ENCODE measurements at places on chromosomes 13 and 19.

DNA sequence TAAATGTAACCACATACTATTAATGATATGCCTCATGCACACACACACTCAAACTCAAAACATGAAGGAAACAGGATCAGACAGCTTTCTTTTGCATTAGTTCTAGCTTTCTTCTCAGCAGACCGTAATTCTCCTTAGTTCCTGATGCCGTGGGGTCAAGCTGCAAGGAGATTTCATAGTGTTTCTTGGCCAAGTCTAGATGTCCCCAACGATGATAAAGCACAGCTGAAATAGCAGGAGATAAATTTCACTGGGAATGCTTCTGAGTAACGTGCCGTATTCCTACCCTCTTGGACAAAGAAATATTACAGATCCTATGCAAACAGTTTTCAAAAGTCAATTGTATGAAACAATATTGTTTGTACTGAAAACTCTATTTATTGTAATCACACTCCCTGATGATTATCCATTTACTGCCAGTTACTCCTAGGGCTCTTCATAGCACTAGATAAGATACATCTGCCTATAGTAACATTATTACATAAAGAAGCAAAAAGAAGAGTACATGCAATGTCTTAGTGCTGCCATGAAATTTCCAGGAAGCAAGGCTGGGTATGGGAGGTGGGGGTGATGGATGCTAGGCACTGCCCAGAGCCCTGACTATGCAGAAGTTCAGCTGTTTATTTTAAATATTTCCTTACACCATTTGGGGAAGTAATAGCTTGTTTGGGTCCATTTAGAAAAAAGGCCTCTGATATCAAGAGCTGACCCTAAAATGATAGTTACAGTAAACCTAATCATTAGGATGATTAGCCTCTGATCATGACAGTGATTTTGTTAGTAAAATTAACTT is 16.5 kb upstream of the GGACT start:
- DNase-seq: no peak

GRCh38 chr19:3516675-3517207 is 10.6 kb downstream of the FZR1 start:
- DNase-seq: peak; percentile 28

DNA sequence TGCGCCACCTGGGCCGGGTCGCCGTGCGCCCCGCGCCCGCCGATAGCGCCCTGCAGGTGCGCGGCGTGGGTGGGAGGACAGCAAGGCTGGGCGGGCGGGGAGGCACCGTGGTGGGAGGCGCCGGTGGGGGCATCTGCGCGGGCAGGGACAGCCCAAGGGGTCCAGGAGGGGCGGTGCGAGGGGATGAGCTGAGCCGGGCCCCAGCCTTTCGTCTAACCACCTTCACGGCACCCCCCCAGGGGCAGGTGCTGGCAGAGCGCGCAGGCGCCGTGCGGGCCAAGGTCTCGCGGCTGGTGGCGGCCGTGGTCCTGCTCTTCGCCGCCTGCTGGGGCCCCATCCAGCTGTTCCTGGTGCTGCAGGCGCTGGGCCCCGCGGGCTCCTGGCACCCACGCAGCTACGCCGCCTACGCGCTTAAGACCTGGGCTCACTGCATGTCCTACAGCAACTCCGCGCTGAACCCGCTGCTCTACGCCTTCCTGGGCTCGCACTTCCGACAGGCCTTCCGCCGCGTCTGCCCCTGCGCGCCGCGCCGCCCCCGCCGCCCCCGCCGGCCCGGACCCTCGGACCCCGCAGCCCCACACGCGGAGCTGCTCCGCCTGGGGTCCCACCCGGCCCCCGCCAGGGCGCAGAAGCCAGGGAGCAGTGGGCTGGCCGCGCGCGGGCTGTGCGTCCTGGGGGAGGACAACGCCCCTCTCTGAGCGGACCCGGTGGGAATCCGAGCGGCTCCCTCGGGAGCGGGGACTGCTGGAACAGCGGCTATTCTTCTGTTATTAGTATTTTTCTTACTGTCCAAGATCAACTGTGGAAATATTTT is 3.1 kb downstream of the KISS1R start:
- DNase-seq: no peak

- DNase-seq: no peak
Observed at GRCh38 chr19:646779-647565, 7.3 kb downstream of the FGF22 start.

DNA sequence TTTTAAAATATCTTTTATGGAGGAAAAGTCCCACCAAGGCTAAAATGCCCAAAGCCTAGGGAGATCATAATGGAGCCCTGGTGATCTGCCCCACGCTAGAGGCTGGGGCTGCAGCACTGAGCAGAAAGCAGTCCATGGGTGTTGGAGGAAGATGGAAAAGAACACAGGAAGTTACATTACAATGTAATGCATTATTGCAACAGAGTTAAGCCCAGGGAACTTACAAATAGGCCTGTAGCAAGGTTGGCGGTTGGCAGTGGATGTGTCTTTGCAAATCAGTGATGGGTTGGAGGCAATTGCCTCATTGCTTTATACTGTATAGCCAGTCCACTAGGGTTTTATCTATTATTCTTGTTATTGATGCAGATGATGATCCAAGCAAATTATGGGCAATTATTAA is 399.9 kb downstream of the NDFIP2 start:
- no peak for DNase-seq

DNA sequence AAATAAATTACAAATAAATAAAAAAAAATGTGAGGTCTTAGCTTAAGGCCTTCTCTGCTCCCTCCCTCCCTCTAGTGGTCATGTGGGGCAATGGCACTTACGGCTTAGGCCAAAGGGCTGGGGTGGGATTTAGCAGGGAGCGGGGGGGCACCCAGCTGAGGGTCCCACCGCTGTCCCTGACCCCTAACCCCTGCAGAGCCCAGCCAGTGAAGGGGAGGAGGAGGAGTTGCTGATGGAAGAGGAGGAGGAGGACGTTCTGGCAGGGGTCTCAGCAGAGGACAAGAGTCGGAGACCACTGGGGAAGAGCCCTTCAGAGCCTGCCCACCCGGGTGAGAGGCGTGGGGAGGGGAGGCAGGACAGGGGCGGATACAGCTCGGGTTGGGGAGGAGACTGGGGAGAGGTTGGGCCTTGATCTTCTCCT is 9.3 kb downstream of the MPND start:
- DNase-seq: no peak

DNA sequence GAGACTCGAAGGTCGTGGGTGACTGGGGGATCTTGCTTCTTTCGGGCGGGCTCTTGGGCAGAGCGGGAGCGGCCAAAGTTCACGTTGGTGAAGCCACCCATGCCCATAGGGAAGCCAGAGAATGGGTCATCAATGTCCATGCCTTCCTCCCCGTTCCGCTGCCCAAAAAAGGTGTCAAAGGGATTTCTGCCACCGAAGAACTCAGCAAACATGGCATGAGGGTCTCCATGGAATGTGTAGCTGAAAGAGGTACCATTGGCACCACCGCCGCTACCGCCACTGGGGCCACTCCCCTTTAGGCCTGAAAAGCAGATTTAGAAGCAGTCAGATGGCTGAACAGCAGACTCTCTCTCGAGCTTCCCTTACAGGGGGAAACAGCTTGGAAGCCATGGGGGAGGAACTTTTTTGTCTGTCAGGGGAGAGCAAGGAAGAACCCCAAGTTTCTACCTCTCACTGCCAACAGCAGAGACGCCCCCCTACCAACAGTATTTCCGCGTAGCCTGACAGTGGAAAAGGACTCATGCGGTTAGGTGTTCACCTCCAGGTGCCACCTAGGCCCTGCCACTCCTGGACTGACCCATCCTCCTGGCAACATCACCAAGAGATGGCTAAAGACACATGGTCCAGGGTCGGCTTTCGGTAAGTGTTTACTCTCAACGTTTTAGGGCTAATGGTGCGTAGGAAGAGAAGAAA is 1.3 kb downstream of the DNAJB1 start:
- DNase-seq: no peak

GRCh38 chr13:109933476-109933875 is 147.1 kb upstream of the IRS2 start:
- DNase-seq: no peak

GRCh38 chr19:5545051-5545450 is 22.7 kb downstream of the TINCR start:
- no peak for DNase-seq

DNA sequence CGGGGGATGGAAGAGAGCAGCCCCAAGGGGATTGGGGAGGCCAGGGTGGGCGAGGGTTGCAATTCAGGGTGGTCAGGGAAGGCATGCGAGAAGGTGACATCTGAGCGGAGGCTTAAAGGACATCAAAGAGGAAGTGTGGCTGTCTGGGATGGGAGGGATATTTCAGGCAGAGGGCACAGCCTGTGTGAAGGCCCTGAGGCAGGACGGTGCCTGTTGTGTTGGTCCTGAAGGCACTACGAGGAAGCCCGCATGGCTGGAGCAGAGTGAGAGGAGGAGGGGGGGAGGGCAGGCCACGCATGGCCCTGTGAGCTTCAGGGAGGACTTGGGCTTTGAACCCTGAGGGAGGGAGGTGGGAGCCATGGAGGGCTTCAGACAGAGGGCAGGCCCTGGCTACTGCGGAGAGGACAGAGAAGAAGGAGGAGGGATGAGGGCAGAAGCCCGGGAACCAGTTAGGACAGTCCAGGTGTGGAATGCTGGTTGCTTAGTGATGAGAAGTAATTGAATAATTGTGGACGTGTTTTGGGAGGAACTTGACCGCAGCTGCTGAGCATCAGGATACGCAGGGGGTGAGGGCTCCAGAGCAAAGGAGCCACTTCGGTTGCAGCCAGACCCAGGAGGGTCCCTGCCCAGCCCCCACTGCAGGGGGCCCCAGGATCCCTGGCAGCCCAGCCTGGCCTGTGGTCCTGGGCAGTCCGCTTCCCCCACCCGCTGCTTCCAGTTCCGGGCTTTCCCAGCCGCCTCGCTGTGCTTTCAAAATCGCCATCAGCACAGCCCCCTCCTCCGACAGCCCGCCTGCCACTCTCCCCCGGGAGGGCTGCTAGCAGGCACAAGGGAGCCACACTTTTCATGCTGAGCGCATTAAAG is 6.2 kb downstream of the TLE6 start:
- no peak for DNase-seq

DNA sequence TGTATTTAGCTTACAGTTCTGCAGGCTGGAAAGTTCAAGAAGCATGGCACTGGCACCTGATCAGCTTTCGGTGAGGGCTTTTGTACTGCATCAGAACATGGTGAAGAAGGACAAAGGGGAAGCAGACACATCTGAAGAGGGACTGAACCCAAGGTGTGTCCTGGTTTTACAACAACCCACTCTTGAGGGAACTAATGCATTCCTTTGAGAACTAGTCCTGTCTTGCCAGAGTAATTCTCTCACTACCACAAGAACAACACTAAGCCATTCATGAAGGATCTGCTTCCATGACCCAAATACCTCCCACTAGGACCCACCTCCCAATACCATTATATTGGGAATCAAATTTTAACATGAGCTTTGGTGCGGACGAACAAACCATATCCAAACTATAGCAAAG is 93.6 kb downstream of the RFC3 start:
- DNase-seq: no peak

GRCh38 chr19:32453736-32454135 is 48.2 kb downstream of the DPY19L3 start:
- no peak for DNase-seq

DNA sequence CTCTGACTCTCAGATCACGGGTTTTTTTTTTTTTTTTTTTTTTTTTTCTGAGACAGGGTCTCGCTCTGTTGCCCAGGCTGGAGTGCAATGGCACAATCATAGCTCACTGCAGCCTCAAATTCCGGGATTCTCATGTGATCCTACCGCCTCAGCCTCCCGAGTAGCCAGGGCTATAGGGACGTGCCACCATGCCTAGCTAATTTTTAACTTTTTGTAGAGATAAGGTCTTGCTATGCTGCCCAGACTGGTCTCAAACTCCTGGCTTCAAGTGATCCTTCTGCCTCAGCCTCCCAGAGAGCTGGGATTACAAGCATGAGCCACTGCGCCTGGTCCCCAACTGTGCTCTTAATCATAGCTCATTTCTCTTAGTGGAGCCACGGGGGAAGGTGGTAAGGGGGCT is 4.6 kb upstream of the GRAMD1A start:
- no peak for DNase-seq

DNA sequence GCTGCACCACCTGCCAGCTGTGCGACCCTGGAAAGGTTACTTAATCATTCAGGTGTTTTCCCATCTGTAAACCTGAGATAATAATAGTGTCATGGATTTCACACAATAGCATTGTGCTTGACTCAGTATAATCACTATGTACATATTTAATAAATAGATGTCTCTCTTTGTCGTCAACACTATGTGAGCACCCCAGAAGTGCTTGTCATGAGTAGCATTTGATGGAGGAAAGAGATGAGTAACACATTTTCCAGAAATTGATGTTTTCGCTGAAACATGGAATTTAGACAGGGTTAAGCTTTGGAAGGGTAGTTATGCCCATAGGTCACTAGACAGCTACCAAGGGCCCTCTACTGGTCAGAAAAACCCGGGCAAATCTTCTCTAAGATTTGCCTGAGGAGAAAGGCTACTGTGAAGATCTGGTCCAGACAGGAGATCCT is 9.5 kb upstream of the MBNL2 start:
- DNase-seq: no peak

GRCh38 chr13:53141336-53141735 is 112.7 kb downstream of the OLFM4 start:
- DNase-seq: no peak

DNA sequence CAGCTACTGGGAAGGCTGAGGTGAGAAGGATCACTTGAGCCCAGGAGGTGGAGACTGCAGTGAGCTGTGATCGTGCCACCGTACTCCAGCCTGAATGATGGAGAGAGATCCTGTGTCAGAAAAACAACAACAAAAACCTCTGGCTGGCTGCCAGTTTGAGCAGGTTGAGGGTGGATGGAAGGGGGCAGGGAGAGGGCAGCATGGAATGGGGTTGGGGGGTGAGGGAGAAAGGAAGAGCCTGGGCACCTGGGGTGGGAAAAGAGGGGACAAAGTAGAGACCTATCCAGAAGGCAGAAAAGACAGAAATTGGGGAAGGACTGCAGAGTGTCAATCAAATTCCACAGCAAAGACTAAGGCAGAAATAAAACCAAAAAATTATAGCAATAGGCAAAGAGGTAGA is 4.7 kb downstream of the SLC1A5 start:
- DNase-seq: no peak

GRCh38 chr13:61728471-61728870 is 312.8 kb upstream of the PCDH20 start:
- no peak for DNase-seq

- no peak for DNase-seq
Observed at GRCh38 chr19:8238251-8238650, 29.1 kb downstream of the CERS4 start.

DNA sequence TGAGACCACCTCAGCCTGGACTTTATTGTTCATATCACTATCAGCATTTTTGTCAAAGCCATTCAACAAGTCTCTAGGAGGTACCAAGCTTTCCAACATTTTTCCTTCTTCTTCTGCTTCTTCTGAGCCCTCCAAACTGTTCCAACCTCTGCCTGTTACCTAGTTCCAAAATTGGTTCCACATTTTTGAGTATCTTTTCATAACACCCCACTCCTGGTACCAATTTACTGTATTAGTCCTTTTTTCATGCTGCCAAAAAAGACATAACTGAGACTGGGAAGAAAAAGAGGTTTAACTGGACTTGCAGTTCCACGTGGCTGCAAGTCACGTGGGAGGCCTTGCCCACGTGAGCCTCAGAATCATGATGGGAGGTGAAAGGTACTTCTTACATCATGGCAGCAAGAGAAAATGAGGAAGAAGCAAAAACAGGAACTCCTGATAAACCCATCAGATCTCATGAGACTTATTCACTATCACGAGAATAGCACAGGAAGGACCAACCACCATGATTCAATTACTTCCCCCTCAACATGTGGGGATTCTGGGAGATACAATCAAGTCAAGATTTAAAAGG is 215.1 kb downstream of the PCDH17 start:
- DNase-seq: no peak

Data from LNCaP clone FGC (cell line).